Natural killer cell treated with Interleukin-12 subunit alpha and Interleukin-12 subunit beta and Interleukin-15 and Interleukin-18, amount 100 ng/mL, for 72 hours (primary cell): ENCODE measurements at places on chromosomes 12 and 14.

- peaks cover 17% of the 10 kb centered on the region for H3K36me3 ChIP-seq
- H3K27me3 ChIP-seq, result no peaks in the 10 kb centered on the region
- no peaks in the 10 kb centered on the region for H3K4me1 ChIP-seq
- H3K27ac ChIP-seq, result no peak overlapping the region
Measured at GRCh38 chr14:62436261-62436660, 609.0 kb downstream of the KCNH5 start.

DNA sequence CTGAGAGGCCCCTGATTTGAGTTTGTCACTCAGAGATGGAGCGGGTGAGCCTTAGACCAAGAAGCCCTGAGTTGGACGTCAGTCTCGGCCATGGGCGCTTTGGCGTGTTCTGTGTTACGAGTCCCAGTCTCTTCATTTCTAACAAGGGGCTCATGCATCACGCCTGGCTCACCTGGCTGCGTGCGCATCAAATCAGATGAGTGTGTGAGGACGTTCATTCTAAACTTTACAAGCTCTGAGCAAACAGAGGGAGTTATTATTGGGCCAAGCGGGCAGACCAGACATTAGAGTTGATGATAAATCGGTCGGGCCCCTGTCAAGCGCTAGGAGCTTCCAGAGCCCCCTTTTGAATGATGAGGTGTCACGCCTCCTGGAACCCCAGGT is 117.2 kb downstream of the CALM1 start:
- peaks cover 7% of the 10 kb centered on the region for H3K27me3 ChIP-seq
- no peak overlapping the region for H3K27ac ChIP-seq
- H3K4me3 ChIP-seq, result no peak overlapping the region
- peaks cover 2% of the 10 kb centered on the region for H3K4me1 ChIP-seq

- H3K4me3 ChIP-seq, result peak overlapping the region; percentile 71
- H3K27ac ChIP-seq, result peak overlapping the region; percentile 47
- DNase-seq, result no peak
Measured at GRCh38 chr14:105092171-105093037, 27.2 kb upstream of the GPR132 start.

DNA sequence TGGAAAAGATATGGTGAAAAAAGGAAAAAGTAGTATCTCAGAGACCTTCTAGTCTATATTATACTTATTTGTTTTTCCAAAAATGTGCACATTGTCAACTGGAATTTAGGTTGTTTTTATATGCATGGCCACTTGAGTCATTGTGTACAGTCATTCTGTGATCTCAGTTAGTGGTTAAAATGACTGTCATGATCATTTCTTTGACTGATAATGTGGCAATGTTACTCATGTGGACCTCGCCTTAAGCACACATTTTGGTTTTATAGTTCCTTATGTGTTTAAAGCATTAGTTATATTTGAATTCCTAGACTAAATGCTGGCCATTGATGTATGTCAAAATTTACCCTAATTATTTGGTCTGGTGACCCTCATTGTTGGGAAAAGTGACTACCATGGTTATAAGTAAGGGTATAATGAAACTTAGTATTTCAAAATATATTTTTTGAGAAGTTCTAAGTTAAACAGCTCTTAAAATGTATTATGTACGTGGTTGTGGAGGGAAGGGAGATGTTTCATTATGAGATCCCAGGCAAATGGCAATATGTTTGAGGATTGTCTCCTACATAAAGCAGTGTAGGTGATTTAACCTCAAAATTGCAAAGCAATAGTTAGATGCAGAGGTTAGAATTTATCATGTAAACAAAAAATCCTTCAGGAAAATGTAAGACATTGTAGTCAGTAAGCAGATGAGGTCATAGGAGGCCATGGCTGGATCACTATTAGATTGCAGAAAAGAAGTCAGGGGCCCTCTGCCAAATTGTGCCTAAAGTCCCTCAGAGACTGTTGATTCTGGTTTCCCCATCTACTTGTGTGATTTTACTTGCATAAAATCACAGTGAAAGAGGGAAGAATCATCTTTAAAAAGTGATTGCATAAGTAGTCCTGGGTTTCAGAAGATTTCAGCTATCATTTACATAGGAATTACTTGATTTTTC is 17.5 kb downstream of the PNMA1 start:
- no peaks in the 10 kb centered on the region for H3K27me3 ChIP-seq
- H3K4me1 ChIP-seq, result peaks cover 24% of the 10 kb centered on the region
- peak overlapping the region; percentile 59 for H3K4me3 ChIP-seq
- DNase-seq, result no peak
- H3K36me3 ChIP-seq, result peaks cover 4% of the 10 kb centered on the region

DNA sequence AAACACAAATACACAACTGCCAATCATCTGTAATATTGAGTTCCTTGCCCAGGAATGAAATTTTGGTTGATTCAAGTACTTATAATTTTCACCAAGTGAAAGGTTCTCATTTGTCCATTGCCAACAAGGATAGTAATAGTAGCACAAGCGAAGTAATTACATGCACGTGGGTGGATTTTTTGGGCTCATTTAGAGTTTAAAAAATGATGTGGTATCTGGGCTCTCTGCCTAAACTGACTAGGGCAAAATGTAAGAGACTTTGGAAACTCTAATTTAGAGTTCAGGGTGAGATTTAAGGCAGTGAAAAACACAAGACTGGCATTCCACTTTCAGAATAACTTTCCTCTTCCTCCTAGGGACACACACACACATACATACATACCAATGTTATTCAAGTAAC is 111.7 kb downstream of the MYRFL start:
- H3K27me3 ChIP-seq, result no peaks in the 10 kb centered on the region
- no peaks in the 10 kb centered on the region for H3K36me3 ChIP-seq
- H3K4me3 ChIP-seq, result no peak overlapping the region
- H3K27ac ChIP-seq, result no peak overlapping the region

DNA sequence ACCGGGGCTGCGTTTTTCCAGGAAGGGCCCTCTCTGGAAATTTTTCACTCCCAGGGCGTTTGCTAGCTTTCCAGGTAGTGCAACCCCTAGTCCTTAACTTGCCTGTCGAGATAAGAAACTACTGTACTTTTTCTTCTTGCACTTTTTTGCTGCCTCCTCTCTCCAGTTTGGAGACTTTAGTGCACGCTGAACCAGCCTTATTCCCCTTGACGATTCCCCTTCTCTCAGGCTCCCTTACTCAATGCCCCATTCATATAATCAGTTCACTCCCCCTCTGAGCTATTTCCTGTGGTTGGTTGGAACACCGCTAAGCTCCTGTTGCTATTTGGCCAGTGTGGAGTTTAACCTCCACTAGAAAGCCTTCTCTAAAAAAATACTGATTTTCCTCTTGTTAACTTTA is 682 bp downstream of the CREBL2 start:
- H3K4me1 ChIP-seq, result peaks cover 41% of the 10 kb centered on the region
- H3K36me3 ChIP-seq, result no peaks in the 10 kb centered on the region
- H3K4me3 ChIP-seq, result peak overlapping the region; percentile 94
- H3K27ac ChIP-seq, result peak overlapping the region; percentile 95
- no peak for DNase-seq
- no peaks in the 10 kb centered on the region for H3K27me3 ChIP-seq

- DNase-seq, result no peak
- no peak overlapping the region for H3K4me3 ChIP-seq
- no peaks in the 10 kb centered on the region for H3K27me3 ChIP-seq
- no peaks in the 10 kb centered on the region for H3K4me1 ChIP-seq
- H3K36me3 ChIP-seq, result peaks cover 27% of the 10 kb centered on the region
Measured at GRCh38 chr14:21494902-21495762, 16.0 kb downstream of the METTL3 start.

GRCh38 chr12:18868717-18869116 is 130.8 kb downstream of the CAPZA3 start:
- no peaks in the 10 kb centered on the region for H3K4me1 ChIP-seq
- no peak overlapping the region for H3K27ac ChIP-seq
- no peaks in the 10 kb centered on the region for H3K36me3 ChIP-seq
- no peak overlapping the region for H3K4me3 ChIP-seq
- DNase-seq, result no peak

DNA sequence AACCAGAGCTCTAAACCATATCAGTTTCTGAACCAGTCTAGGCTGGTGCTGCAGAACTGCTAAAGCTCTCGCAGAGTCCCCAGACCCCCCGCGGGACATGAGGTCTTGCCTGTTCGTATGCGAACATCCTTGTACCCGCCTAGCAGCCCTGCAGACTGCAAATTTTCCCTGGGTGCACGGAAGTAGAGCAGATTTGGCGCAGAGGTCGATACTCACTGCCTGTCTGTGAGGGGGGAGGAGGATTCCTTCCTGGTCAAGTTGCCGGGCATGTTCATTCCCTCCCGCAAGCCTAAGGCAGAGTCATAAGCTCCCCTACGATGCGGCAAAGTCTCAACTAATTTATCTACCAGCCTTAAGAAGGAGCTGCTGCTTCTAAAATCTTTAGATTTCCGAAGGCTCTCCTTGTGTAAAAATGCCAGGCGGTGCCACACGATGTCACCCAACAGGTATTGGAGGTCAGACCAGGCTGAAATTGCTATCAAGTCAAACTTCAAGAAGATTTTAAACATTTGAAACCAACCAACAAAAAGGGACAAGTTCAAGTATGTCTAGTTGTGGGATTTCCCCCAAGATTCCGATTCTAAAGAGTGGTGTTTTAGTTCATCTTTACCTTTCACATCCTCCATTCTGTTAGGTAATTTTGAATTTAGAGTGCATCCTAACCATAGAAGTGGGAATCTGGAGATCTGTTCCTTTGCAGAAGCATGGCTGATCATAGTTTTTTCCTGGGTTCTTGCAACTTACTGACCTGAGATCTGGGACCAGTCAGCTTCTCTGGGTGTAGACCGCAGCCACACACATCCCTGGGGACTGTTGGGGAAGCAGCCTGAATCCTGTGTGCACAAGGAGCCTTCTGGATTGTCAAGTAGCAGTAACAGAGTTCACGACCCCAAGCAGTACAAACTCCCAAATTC is 1.6 kb upstream of the PAX9 start:
- H3K27me3 ChIP-seq, result peaks cover 64% of the 10 kb centered on the region
- H3K36me3 ChIP-seq, result peaks cover 30% of the 10 kb centered on the region
- H3K4me1 ChIP-seq, result peaks cover 14% of the 10 kb centered on the region
- H3K4me3 ChIP-seq, result no peak overlapping the region
- DNase-seq, result no peak

- H3K36me3 ChIP-seq, result peaks cover 7% of the 10 kb centered on the region
- H3K27ac ChIP-seq, result no peak overlapping the region
- H3K4me1 ChIP-seq, result peaks cover 27% of the 10 kb centered on the region
- peak overlapping the region; percentile 44 for H3K4me3 ChIP-seq
Measured at GRCh38 chr12:105226219-105226618, 9.8 kb downstream of the APPL2 start.

DNA sequence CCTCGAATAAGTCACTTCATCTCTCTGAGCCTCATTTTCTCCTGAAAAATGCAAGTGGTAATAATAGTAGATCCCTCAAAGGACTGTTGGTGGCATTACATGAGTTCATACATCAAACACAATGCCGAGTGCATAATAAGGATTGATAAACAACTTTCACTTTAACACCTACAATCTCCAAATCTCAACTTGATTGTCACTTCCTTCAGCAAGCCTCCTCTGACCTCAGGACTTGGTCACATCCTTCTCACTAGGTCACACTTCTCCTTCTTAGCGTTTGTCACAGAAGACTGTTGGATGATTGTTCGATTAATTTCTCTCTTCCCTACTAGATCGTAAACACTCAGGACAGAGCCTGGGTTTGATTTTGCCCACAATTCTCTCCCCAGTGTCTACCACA is 7.9 kb upstream of the PRKAB1 start:
- H3K27me3 ChIP-seq, result peaks cover 3% of the 10 kb centered on the region
- H3K36me3 ChIP-seq, result no peaks in the 10 kb centered on the region
- peak overlapping the region; percentile 60 for H3K27ac ChIP-seq
